ENCODE measurements at places on chromosomes 5 and 9.

DNA sequence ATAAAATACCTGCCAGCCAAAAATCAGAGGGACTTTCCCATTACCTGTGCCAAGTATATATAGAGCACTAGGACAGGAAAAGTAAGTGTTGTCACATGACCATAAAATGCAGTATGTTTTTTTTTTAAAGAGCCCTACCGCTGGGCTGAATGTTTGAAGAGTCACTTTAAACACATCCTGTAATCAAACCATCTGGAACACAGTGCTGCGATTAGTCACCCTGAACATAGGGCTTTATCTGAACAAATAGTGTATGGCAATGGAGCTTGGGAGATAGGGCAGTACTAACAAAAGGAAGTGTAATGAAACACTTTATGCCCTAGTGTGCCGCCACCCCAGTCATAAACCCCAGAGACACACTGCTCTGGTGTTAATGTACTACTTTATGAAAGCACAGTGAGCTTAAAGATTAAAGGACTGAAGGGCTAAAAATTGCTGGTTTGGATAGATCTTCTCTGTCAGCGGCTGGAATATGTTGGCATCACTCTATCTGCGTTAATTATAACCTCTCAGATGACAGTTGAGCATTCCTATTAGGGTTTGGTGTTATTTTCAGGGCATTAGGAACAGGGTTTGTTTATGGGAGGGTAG lies 90.4 kb downstream of the ZNF608 start:
- H3K36me3 ChIP-seq: no peaks in the 10 kb centered on the region
- no peak overlapping the region for H3K4me3 ChIP-seq
- H3K27ac ChIP-seq: no peak overlapping the region
- no peak for DNase-seq

GRCh38 chr5:40755093-40755406 lies 711 bp downstream of the TTC33 start:
- no peak overlapping the region for H3K4me3 ChIP-seq
- peaks cover 13% of the 10 kb centered on the region for H3K4me1 ChIP-seq
- H3K36me3 ChIP-seq: peaks cover 21% of the 10 kb centered on the region

- DNase-seq: no peak
- no peak overlapping the region for H3K27ac ChIP-seq
- no peaks in the 10 kb centered on the region for H3K4me1 ChIP-seq
- H3K36me3 ChIP-seq: no peaks in the 10 kb centered on the region
- no peaks in the 10 kb centered on the region for H3K27me3 ChIP-seq
- H3K4me3 ChIP-seq: no peak overlapping the region
These were observed 181.4 kb downstream of the NTRK2 start for GRCh38 chr9:84850830-84851392.

- no peak for DNase-seq
- peaks cover 55% of the 10 kb centered on the region for H3K27me3 ChIP-seq
- no peak overlapping the region for H3K27ac ChIP-seq
- peaks cover 7% of the 10 kb centered on the region for H3K4me1 ChIP-seq
- H3K4me3 ChIP-seq: no peak overlapping the region
- no peaks in the 10 kb centered on the region for H3K36me3 ChIP-seq
These were observed 14.1 kb upstream of the SLC9A3 start for GRCh38 chr5:538271-538771.

- no peaks in the 10 kb centered on the region for H3K36me3 ChIP-seq
- no peaks in the 10 kb centered on the region for H3K27me3 ChIP-seq
- no peaks in the 10 kb centered on the region for H3K4me1 ChIP-seq
- DNase-seq: no peak
These were observed 299.9 kb upstream of the RFX3 start for GRCh38 chr9:3825721-3826120.

- no peak for DNase-seq
- H3K4me1 ChIP-seq: no peaks in the 10 kb centered on the region
- no peaks in the 10 kb centered on the region for H3K27me3 ChIP-seq
- no peak overlapping the region for H3K4me3 ChIP-seq
- H3K36me3 ChIP-seq: no peaks in the 10 kb centered on the region
These were observed 94.1 kb upstream of the ADAMTS2 start for GRCh38 chr5:179439181-179439985.

DNA sequence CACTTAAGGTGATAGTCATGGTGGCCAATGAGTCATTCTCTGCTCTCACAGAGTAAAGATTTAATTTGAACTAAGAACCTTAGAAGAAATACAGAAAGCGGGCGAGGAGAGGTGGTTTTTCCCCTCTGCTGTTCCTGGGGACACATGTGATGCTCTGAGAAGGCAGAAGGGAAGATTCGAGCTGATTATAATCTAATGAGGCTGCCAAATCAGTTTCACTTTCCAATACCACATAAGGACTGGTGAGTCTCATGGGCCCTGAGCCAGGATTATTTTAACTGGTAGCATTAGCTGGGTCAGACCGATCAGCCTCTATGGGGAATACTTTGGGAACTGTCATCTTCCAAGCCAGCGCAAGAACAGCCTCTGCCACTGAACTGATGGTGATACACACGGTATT lies 116.5 kb downstream of the SLC1A3 start:
- H3K27me3 ChIP-seq: peaks cover 13% of the 10 kb centered on the region
- H3K4me1 ChIP-seq: peaks cover 26% of the 10 kb centered on the region
- H3K4me3 ChIP-seq: no peak overlapping the region
- no peak overlapping the region for H3K27ac ChIP-seq
- no peaks in the 10 kb centered on the region for H3K36me3 ChIP-seq
- DNase-seq: no peak

- H3K27me3 ChIP-seq: peaks cover 75% of the 10 kb centered on the region
- H3K4me3 ChIP-seq: peak overlapping the region; percentile 92
- H3K4me1 ChIP-seq: peaks cover 48% of the 10 kb centered on the region
- peak overlapping the region; percentile 90 for H3K27ac ChIP-seq
- peak; percentile 95 for DNase-seq
These were observed 2.4 kb upstream of the NR4A3 start for GRCh38 chr9:99819123-99819855.

- peaks cover 39% of the 10 kb centered on the region for H3K27me3 ChIP-seq
- no peak for DNase-seq
- H3K4me3 ChIP-seq: no peak overlapping the region
- peaks cover 4% of the 10 kb centered on the region for H3K4me1 ChIP-seq
These were observed 67.4 kb downstream of the UGCG start for GRCh38 chr9:111963995-111964394.

DNA sequence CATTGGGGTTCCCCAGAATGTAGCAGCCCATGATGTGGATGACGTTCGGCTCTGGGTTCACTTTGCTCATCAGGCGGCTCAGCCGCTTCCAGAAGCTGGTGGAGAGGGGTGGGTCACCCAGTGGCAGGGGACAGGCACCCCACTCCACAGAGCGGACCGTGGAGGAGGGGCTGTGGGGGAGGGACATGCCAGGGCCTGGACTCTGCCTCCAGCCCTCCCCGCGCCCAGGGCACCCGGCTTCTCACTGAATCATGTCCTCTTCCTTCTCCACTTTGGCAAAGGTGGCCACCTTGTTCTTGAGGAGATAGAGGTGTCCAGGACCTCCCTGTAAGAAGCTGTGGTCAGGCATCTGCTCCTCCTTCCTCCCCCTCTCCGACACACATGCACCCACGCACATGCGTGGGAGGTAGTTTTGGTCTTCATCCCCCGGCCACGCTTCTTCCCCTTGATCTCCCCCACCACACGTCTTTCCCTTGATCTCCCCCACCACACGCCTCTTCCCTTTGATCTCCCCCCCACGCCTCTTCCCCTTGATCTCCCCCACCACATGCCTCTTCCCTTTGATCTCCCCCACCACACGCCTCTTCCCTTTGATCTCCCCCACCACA lies 8.9 kb upstream of the ENTPD8 start:
- DNase-seq: peak; percentile 61
- peaks cover 12% of the 10 kb centered on the region for H3K36me3 ChIP-seq
- peaks cover 54% of the 10 kb centered on the region for H3K4me1 ChIP-seq
- no peak overlapping the region for H3K27ac ChIP-seq
- no peak overlapping the region for H3K4me3 ChIP-seq

DNA sequence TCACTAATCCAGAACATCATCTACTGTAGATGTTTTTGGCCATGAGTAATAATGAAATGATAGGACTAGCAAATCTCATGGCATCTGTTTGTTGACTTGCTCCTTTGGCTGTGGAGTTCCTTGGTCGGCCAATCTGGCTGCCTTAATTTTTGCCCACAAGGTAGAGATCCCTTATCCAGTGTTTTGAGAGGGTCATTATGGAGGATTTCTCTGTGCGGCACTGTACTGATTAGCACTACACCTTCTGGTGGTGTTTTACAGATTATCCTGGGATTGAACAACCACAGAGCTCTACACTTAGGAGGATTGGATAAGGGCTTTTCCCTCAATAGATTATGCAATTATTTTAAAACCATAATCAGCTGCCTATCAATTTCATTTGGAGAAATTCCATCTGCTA lies 3.2 kb upstream of the ENHO start:
- H3K27ac ChIP-seq: no peak overlapping the region
- no peak for DNase-seq
- peaks cover 47% of the 10 kb centered on the region for H3K27me3 ChIP-seq
- H3K36me3 ChIP-seq: no peaks in the 10 kb centered on the region
- no peak overlapping the region for H3K4me3 ChIP-seq

- peaks cover 16% of the 10 kb centered on the region for H3K27me3 ChIP-seq
- no peaks in the 10 kb centered on the region for H3K4me1 ChIP-seq
- H3K4me3 ChIP-seq: no peak overlapping the region
- H3K36me3 ChIP-seq: no peaks in the 10 kb centered on the region
- peak; percentile 62 for DNase-seq
These were observed 16.0 kb upstream of the PUM3 start for GRCh38 chr9:2859776-2860379.

- peaks cover 2% of the 10 kb centered on the region for H3K4me1 ChIP-seq
- H3K36me3 ChIP-seq: no peaks in the 10 kb centered on the region
- no peak within 1 kb of the TSS for H3K4me3 ChIP-seq
- H3K27ac ChIP-seq: peak within 1 kb of the TSS; percentile 6
- peaks cover 37% of the 10 kb centered on the region for H3K27me3 ChIP-seq
These were observed at the start of gene BRINP1 for GRCh38 chr9:119368681-119369581. Gene BRINP1 (minus strand): TSS chr9:119369435. CDS start chr9:119313355, 56,080 bp downstream.

DNA sequence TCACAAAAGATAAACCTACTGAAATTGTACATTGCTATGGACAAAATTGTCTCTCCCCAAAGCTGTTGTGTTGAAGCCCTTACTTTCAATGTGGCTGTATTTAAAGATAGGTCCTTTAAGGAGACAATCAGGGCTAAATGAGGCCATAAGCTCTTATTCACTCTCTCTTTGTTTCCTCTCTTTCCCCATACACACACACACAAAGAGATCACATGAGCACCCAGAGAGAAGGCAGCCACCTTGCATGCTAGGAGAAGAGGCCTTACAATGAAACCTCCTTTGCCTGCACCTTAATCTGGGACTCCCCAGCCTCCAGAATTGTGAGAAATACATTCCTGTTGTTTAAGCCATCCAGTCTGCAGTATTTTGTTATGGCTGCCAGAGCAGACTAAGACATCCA lies 1295.6 kb upstream of the CDH6 start:
- no peak overlapping the region for H3K4me3 ChIP-seq
- H3K27me3 ChIP-seq: no peaks in the 10 kb centered on the region
- no peaks in the 10 kb centered on the region for H3K4me1 ChIP-seq
- no peaks in the 10 kb centered on the region for H3K36me3 ChIP-seq
- no peak overlapping the region for H3K27ac ChIP-seq
- DNase-seq: no peak

GRCh38 chr9:95819636-95820035 lies 55.9 kb upstream of the ERCC6L2 start:
- no peak overlapping the region for H3K4me3 ChIP-seq
- H3K36me3 ChIP-seq: no peaks in the 10 kb centered on the region
- peaks cover 18% of the 10 kb centered on the region for H3K4me1 ChIP-seq
- peaks cover 33% of the 10 kb centered on the region for H3K27me3 ChIP-seq

GRCh38 chr5:11181940-11182339 lies 420.9 kb upstream of the DAP start:
- no peaks in the 10 kb centered on the region for H3K27me3 ChIP-seq
- H3K4me3 ChIP-seq: no peak overlapping the region
- H3K27ac ChIP-seq: no peak overlapping the region

- H3K4me1 ChIP-seq: peaks cover 9% of the 10 kb centered on the region
- no peak overlapping the region for H3K4me3 ChIP-seq
- H3K36me3 ChIP-seq: no peaks in the 10 kb centered on the region
- no peak overlapping the region for H3K27ac ChIP-seq
These were observed 1639.4 kb upstream of the C9orf72 start for GRCh38 chr9:29212397-29213387.

DNA sequence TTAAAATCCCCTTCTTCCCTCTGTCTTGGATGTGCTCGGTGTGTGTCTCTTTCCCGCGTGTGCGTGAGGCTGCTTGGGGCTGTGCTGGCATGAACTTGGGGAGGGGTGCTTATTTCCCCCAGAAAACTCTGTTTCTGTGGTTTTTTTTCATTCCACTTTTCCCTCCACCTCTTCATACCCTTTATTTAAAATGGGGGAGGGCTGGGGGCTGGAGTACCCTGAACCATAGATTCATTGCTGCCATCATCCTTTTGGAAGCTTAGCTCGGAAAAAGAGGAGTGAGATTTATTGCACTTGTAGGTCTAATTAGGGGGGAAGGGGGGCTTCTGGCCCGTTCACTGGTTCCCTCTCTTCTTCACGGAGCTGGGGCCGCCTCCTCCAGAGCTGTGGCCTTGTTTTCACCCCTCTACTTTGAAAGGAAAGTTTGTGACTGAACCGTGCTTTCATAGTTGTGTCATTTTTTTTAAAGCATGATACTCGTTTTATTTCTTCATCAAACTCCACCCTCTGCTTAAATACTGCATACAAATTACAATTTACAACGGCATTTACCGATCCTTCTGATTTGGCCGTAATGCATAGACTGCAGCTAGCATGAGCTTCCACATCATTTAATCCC lies 2.9 kb downstream of the NR2F1 start:
- peaks cover 23% of the 10 kb centered on the region for H3K4me1 ChIP-seq
- H3K36me3 ChIP-seq: peaks cover 6% of the 10 kb centered on the region
- H3K27ac ChIP-seq: peak overlapping the region; percentile 19
- H3K4me3 ChIP-seq: peak overlapping the region; percentile 54
- H3K27me3 ChIP-seq: peaks cover 58% of the 10 kb centered on the region
- DNase-seq: no peak

DNA sequence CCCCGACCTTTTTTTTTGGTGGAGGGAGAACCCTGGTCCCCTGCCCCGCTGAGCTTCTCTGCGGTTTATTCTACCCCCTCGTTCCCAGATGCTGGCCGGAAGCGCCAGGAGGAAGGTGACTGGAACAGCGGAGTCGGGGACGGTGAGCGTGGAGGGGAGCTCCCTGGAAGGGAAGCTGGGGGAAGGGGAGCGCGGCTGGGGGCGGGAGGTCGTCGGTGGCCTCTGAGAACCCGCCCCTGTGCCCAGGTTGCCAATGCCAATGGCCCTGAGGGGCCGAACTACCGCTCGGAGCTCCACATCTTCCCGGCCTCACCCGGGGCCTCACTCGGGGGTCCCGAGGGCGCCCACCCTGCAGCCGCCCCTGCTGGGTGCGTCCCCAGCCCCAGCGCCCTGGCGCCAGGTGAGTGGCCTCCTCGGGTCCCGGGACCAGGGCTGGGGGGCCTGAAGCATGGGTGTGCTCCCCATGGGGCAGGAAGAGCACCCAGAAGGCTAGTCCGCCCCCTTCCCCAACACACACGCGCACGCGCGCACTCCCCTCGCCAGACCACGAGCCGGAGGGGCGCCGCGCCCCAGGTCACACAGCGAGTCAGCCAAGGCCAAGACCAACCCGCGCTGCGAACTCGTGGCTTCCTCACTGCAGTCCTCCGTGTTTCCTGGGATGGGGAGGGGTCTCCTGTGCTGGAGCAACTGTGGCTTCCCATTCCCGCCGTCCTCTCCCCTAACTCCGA lies 10.6 kb downstream of the MYOZ3 start:
- H3K36me3 ChIP-seq: no peaks in the 10 kb centered on the region
- H3K27ac ChIP-seq: no peak overlapping the region
- H3K4me3 ChIP-seq: peak overlapping the region; percentile 72
- peak; percentile 37 for DNase-seq
- peaks cover 34% of the 10 kb centered on the region for H3K27me3 ChIP-seq

All from activated naive CD4-positive, alpha-beta T cell treated with anti-CD3 and anti-CD28 coated beads, Interleukin-2, amount 10 ng/mL, durations not matched to agents 7 days and 5 days (primary cell).